ENCODE measurements at places on chromosomes 1 and 21. TPM values are rescaled to one million over a fixed set of nuclear protein-coding genes. Genes with fewer than 3 reads are reported as not detected.

DNA sequence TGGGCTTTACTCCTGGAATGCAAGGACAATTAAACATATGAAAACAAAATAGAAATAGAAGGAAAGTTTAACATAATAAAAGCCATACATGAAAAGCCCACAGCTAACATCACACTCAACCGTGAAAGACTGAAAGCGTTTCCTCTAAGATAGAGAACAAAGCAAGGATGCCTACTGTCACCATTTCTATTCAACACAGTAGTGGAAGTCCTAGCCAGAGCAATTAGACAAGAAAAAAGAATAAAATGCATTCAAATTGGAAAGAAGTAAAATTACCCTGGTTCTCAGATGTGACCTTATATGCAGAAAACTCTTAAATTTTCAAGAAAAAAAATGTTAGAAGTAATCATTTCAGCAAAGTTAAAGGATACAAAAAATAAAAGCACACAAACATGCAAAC lies 34.0 kb downstream of the ZNF644 start:
- H3K4me1 ChIP-seq: no peaks in the 10 kb centered on the region
- H3K36me3 ChIP-seq: peaks cover 2% of the 10 kb centered on the region
- H3K27me3 ChIP-seq: no peaks in the 10 kb centered on the region
- no peak for DNase-seq
- no peak overlapping the region for H3K4me3 ChIP-seq

DNA sequence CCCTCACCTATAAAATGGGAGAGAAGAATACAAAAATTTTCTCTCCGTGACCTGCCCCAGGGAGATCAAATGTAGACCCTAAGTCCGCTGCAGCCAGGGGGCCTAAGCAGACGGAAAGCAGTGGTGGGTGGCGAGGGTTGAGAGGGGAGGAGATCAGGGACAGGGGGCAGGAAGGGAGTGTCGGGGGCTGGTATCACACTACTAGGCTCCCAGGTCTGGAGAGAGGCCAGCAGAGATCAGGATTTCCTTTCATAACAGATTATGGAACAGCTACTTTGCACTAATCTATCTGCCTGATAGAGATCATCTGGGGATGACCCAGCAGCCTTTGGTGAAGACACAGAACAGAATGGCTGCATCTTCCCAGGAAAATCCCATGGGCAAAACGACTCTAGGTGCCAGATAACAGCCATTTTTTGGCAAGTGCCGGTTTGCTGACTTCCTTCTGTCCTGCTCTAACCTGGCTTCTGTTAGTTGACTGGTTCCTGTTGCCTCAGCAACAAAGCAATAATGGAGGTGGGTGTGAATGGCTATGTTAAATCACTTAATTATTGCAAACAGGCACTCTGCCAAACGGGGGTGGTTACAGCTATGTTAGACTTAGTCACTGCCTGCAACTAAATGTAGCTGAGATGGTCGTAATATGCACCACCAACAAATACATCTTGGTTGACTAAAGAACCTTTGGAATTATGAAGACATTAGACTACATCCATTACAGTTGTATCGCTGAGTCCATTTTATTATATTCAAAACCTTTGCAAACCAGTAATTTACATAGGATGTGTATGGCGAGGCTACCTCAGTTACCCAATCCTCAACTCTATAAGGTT lies 30.0 kb upstream of the EPS8L3 start:
- DNase-seq: no peak
- H3K36me3 ChIP-seq: no peaks in the 10 kb centered on the region
- no peak overlapping the region for H3K4me3 ChIP-seq
- no peaks in the 10 kb centered on the region for H3K27me3 ChIP-seq
- H3K4me1 ChIP-seq: peaks cover 63% of the 10 kb centered on the region

NBL1 gene
- 74.6 TPM for total RNA-seq

DNA sequence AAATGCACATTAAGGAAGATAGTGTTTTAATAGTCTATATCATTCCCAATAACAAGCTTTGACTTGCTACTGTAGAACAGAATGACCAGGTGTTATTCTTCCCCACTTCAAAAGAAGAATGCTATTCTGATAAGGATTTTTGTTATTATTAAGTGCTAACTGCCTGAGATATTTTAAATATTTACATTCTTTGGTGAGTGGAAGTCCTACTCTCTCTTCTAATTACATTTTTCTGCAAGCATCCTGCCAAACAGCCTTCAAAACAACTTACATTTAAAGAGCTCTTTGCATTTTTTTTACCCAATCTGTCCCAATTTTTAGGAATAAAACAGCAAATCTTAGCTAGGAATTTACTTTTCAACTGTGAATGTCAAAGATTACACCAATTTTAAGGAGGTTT lies 23.5 kb upstream of the SYDE2 start:
- H3K36me3 ChIP-seq: no peaks in the 10 kb centered on the region
- H3K27ac ChIP-seq: peak overlapping the region; percentile 42
- H3K27me3 ChIP-seq: no peaks in the 10 kb centered on the region
- peaks cover 21% of the 10 kb centered on the region for H3K4me1 ChIP-seq
- DNase-seq: no peak
- H3K4me3 ChIP-seq: no peak overlapping the region

IL22RA1 gene
- 0.15 TPM for total RNA-seq

CLIC4 gene
- total RNA-seq: 80.6 TPM

DNA sequence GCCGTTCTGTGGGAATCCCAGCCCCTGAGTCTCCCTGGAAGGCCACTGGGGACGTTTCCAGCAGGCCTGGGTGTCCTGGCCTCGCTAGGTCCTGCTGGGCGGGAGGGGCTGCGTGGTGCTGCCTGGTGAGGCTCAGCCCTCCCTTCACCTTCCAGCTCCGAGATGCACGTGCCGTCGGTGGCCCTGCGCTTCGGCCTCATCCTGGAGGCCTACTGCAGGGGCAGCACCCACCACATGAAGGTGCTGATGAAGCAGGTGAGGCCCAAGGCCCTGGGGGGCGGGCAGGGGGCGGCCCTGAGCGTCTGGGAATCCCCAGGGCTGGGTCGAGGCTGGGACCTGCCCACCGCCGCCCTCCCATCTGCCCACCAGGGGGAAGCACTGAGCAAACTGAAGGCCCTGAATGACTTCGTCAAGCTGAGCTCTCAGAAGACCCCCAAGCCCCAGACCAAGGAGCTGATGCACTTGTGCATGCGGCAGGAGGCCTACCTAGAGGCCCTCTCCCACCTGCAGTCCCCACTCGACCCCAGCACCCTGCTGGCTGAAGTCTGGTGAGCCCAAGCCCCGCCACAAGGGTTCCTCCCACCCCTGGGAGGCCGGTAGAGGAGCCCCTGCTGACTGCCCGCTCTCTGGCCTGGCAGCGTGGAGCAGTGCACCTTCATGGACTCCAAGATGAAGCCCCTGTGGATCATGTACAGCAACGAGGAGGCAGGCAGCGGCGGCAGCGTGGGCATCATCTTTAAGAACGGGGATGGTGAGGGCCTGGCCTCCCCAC lies 70.3 kb downstream of the PIK3CD start:
- peaks cover 69% of the 10 kb centered on the region for H3K36me3 ChIP-seq
- H3K4me3 ChIP-seq: no peak overlapping the region

SFPQ gene
- 160 TPM for total RNA-seq

DNA sequence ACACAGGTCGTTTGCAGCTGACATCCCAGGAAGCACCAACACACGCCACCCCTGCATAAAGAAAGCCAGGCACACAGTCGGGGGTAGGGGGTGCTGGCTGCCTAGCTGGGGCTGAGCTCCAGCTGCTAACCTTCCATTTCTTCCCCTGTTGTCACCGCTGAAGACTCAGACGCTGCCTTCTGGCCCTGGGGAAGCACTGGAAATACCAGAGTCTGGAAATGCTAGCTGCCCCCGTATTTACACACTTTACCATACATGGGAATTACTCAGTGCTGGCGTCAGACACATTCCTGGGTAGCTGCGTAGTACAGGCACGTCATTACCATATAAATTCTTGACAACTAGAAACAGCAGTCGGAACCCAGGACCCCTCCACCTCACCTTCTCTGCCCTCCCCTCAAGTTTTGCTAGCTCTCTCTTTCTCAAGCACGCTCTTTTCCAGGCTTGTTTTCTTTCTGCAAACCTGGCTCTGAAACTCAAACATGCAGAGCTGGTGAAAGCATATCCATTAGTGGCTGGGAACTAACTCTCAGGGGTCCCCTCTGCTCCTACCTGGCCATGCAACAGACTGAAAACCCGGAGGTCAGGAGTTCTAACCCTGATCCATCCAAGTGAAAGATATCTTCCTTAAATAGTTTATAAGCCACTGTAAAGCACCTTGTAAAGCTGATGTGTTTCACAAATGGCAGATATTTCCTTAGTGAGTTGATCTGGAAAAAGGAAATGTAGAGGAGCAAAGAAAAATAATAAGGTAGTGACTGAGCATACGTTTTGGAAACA lies 3.3 kb downstream of the CSRP1 start:
- H3K27ac ChIP-seq: peak overlapping the region; percentile 93
- DNase-seq: no peak
- no peaks in the 10 kb centered on the region for H3K36me3 ChIP-seq
- peaks cover 80% of the 10 kb centered on the region for H3K4me1 ChIP-seq

- peak overlapping the region; percentile 96 for H3K27ac ChIP-seq
- H3K4me3 ChIP-seq: peak overlapping the region; percentile 72
- H3K4me1 ChIP-seq: peaks cover 24% of the 10 kb centered on the region
- no peaks in the 10 kb centered on the region for H3K27me3 ChIP-seq
- DNase-seq: no peak
- no peaks in the 10 kb centered on the region for H3K36me3 ChIP-seq
Observed at GRCh38 chr1:205632669-205633169, 908 bp upstream of the ELK4 start.

- H3K27me3 ChIP-seq: no peaks in the 10 kb centered on the region
- H3K36me3 ChIP-seq: no peaks in the 10 kb centered on the region
- no peak for DNase-seq
- H3K4me1 ChIP-seq: no peaks in the 10 kb centered on the region
- H3K27ac ChIP-seq: no peak overlapping the region
- H3K4me3 ChIP-seq: no peak overlapping the region
Observed at GRCh38 chr1:192232817-192233417, 74.7 kb downstream of the RGS18 start.

- H3K27me3 ChIP-seq: no peaks in the 10 kb centered on the region
- no peaks in the 10 kb centered on the region for H3K4me1 ChIP-seq
Observed at GRCh38 chr21:25360593-25360992, 246.7 kb downstream of the MRPL39 start.

- peaks cover 21% of the 10 kb centered on the region for H3K4me1 ChIP-seq
- DNase-seq: no peak
- no peaks in the 10 kb centered on the region for H3K27me3 ChIP-seq
- H3K4me3 ChIP-seq: no peak overlapping the region
- H3K27ac ChIP-seq: no peak overlapping the region
Observed at GRCh38 chr1:151067185-151067584, 3.4 kb upstream of the GABPB2 start.

C1orf50 gene
- 4.0 TPM for total RNA-seq

GRCh38 chr1:112713466-112714312 lies 1.4 kb downstream of the PPM1J start:
- H3K4me3 ChIP-seq: peak overlapping the region; percentile 70
- peaks cover 10% of the 10 kb centered on the region for H3K4me1 ChIP-seq
- H3K27me3 ChIP-seq: no peaks in the 10 kb centered on the region
- DNase-seq: peak; percentile 58

DNA sequence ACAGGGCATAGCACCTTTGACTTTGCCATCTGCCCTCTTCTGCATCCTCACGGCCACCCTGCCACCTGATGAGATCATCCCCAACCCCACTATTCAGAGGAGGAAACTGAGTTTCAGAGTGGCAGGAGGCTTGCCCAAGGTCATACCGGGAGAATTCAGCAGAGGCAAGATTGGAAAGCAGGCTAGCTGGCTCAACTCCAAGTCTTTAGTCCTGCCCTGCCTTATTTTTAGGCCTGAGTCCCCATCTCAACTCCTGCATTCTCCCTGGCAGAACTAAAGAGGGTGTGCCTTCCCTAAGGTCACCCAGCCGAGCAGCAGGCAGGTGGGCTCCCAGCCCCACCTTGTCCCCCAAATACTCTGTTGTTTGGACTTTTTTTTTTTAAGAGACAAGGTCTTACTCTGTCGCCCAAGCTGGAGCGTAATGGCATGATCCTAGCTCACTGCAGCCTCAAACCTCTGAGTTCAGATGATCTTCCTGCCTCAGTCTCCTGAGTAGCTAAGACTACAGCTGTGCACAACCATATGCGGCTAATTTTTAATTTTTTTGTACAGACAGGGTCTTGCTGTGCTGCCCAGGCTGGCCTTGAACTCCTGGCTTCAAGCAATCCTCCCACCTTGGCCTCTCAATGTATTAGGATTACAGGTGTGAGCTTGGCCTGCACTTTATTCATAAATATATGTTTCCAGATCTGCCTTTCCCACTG lies 13.8 kb upstream of the FGR start:
- peaks cover 15% of the 10 kb centered on the region for H3K4me1 ChIP-seq
- H3K27ac ChIP-seq: no peak overlapping the region
- H3K36me3 ChIP-seq: no peaks in the 10 kb centered on the region
- no peak for DNase-seq
- no peaks in the 10 kb centered on the region for H3K27me3 ChIP-seq

B3GALT5 gene
- total RNA-seq: not detected

GRCh38 chr1:17217607-17218006 lies 12.7 kb downstream of the PADI1 start:
- no peaks in the 10 kb centered on the region for H3K36me3 ChIP-seq
- DNase-seq: no peak
- H3K27me3 ChIP-seq: no peaks in the 10 kb centered on the region
- H3K4me3 ChIP-seq: no peak overlapping the region
- peaks cover 3% of the 10 kb centered on the region for H3K4me1 ChIP-seq

DNA sequence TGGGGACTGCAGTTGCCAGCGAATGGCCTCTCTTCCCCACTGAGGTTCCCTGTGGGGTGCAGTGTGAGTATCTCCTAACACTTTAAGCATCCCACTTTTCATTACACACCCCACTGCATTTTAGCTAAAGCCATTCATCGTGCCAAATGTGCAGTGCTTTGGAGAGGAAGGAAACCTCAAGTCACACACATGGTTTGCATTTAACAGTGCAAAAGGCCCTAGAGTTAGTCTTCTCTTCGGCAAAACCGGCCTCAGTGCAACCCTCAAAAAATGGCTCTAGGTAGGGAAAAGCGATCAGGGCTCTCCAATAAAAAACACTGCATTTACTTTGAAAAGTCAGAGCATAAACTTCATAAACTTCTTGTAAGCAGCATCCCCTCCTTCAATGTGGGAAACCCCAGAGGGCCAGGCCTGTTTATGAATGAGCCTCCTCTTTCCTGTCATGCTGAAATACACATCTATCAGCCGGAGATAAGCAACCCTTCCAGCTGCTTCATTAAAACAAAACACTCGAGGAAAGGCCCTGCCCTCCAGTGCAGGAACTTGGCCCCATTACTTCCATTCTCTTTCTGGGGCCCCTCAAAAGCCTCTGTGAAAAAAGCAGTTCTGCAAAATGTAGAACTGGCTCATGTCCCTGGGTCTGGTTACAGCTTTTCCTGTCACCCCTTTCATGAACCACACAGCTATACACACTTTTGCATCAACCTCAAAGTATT lies 184.0 kb downstream of the CDC7 start:
- H3K4me1 ChIP-seq: peaks cover 34% of the 10 kb centered on the region
- DNase-seq: no peak
- H3K36me3 ChIP-seq: no peaks in the 10 kb centered on the region
- H3K4me3 ChIP-seq: no peak overlapping the region

UBL4B gene
- total RNA-seq: not detected

- H3K36me3 ChIP-seq: no peaks in the 10 kb centered on the region
- no peak overlapping the region for H3K27ac ChIP-seq
- no peaks in the 10 kb centered on the region for H3K4me1 ChIP-seq
- no peaks in the 10 kb centered on the region for H3K27me3 ChIP-seq
Observed at GRCh38 chr21:42433946-42434551, 30.3 kb downstream of the UBASH3A start.

- no peaks in the 10 kb centered on the region for H3K27me3 ChIP-seq
- H3K4me1 ChIP-seq: no peaks in the 10 kb centered on the region
- DNase-seq: no peak
Observed at GRCh38 chr1:84936116-84936810, 43.3 kb upstream of the LPAR3 start.

All from upper lobe of left lung (tissue), 6 donors.